Cerebellar nuclear complex (tissue), 1 donor: ENCODE measurements at places on chromosomes 4 and X.

GRCh38 chrX:16785247-16786138 lies 773 bp upstream of the TXLNG start:
- no peak for DNase-seq

DNA sequence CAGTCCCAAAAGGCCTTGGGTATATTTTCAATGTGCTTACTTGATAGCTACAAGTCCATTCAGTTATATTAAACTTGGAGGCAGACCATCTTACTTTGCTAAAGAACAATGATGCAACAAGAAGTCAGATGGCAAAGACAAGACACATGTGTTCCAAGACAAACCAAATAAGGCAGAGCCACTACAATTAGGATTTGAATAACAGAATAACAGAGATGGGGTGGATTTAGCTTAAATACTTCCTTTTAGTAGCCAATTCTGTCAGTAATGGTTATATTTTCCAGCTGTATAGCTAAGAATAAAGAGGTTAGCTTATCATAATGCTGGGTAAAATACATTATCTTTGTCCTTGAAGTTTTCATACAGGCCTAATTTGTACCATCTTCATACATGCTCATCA lies 37.7 kb upstream of the FRAS1 start:
- DNase-seq, result no peak

GRCh38 chrX:9864011-9864410 lies 77.8 kb downstream of the SHROOM2 start:
- DNase-seq, result no peak

DNA sequence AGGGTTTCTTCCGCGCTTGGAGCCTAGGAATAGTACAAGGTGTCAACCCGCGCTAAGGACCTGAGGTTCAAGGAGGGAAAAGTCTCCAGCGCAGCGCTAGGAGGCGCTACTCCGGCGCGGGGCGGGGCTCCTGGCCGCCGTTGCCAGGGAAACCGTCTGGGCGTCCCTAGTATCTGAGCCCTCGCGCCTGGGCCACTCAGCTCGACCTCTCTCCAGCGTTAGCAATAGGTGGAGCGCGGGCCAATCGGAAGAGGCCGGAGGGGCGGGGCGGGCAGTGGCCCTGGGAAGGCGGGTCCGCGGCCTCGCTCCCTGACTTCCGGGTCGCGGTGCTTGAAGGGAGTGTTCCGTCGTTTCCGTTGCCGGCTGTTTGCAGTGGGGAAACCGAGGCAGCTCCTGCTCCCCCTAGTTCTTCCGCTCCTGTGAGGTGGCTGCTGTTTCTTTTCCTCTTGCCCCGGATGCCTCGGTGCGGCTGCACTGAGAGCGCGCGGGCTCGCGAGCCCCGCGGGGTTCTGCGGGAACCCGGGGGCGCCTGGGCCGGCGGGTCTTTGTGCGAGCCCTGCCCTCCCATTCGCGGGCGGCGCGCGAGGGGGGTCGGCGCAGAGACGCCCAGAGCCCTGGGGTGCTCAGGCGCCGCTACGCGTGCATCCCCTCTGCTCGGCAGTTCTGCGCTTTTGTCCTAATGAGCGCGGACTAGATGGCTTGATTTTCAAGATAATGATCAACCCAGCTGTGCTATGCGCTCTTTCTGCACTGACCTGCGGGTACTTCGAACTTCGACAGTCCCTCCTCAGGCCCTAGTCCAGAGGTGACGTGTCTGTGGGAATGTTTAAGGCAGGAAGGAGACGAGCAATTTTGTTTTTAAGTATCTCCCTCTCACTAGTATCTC lies at the start of gene ELMOD2:
Gene ELMOD2 (plus strand): TSS at position 312 of the 886 bp plus-strand sequence. CDS start 1,261 bp downstream, outside the sequence.
- DNase-seq, result peak; percentile 81

- no peak for DNase-seq
Measured at GRCh38 chrX:19893727-19894126, 6.3 kb upstream of the SH3KBP1 start.

- no peak for DNase-seq
Measured at GRCh38 chr4:81454499-81454898, 17.2 kb downstream of the RASGEF1B start.

DNA sequence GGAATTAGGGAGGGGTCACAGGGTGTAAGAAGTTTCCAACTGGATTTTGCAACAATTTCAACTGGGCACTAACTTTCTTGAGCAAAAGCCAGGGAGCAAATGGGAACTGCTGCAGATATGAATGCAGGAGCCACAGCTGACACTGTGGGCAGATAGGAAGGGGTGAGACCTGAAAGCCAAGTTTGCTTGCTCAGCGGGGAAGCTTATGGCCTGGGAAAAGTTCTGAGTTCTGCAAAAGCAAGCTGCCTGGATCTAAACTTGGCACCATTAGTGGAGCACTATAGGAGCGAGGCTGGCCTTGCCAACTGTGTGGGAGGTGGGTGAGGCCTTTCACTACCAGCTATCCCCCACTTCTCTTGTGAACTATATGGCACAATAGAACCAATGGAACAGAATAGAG lies 11.1 kb downstream of the CYSLTR1 start:
- DNase-seq, result no peak

DNA sequence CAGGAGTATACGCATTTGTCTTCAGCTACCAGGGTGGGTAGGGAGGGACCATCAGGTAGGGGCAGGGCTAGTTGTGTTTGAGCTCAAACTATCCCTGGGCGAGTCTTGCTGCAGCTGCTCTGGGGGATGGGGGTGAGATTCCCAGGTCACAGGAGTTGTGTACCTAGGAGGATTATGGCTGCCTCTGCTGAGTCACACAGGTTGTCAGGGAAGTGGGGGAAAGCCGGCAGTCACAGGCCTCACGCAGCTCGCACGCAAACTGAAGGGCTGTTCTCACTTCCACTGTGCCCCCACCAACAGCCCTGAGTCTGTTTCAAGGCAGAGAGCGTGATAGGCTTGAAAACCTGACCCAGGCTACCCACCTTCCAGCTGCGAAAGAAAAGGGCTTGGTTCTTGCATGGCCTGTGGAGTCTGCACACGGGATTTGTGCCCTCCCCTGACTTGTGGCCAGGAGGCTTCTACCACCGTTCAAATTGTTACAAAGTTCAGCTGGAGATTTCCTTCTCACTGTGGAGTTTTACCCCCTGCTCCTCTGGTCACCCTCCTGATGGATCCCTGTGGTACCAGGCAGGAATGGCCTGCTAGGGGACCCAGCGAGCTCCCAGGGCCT lies 63.8 kb downstream of the ARFIP1 start:
- DNase-seq, result no peak

- DNase-seq, result no peak
Measured at GRCh38 chr4:119210775-119211174, 1.7 kb upstream of the USP53 start.

DNA sequence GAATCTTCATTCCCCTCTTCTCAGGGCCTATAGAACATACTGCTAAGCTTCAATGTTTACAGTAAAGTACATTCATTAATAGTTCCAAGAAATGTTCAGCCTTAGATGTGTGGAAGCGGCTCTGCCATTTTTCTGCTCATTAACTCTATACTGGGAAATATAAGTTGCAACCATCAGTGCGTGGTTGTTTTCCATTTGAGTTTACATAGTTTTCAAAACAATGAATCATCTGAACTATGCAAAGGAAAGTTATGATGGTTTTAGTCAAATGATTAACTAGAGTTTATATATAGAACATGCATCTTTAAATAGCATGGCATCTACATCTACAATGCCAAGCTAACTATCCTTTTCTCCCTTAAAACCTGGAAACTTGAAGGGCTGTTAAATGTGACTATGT lies 29.6 kb downstream of the LEF1 start:
- no peak for DNase-seq

GRCh38 chr4:125750828-125751466 lies 436.2 kb downstream of the FAT4 start:
- no peak for DNase-seq

DNA sequence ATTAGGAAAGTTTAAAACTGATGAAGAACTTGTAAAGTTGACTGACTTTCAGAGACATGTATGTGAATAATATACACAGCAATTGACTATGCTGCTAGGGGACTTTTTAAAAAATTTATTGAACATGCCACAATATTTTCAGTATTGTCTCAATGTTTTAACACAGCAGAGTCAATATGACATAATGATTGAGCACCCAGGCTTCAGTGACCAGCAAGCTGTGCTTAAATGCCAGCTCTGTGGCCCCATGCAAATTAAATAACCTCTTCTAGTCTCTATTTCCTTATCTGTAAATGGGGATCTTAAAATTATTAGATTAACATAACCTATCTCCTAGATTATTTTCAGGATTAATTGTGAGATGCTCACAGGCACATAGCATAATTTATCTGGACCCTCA lies 56.8 kb upstream of the TXK start:
- no peak for DNase-seq

GRCh38 chr4:2714918-2715317 lies 41.2 kb downstream of the TNIP2 start:
- no peak for DNase-seq

GRCh38 chr4:183828125-183828524 lies 77.0 kb upstream of the STOX2 start:
- DNase-seq, result no peak

DNA sequence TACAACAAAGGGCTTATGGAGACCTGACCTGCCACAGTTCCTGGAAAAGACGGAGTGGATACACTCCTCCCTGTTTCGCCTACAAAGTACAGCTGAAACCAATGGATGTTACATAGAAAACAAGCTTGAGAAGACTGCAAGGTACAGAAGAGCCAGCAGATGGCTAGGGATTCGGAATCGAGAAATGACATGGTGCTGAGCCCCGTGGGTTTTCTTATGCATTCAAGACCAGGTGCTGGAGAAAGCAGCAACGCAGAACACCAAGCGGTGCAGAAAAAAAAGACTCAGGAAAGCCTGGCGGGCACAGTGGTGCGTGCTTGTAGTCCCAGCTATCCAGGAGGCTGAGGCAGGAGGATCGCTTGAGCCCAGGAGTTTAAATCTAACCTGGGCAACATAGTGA lies 13.8 kb downstream of the TIMM17B start:
- no peak for DNase-seq

DNA sequence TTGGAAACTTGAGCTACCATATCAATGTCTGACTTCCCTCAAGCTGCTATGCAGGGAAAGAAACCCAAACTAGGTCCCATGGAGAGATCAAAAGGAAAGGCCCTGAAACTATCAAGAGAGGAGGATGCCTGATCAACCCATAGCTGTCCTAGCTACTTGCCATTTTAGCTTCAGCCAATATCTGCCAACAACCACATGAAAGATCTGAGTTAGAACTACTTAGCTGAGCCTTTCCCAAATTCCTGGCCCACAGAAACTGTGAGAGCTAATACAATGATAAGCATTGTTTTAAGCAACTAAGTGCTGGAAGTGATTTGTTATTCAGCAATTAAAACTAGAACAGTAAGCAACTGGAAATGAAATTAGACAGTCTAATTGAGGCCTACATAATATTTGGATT lies 6.3 kb upstream of the ARHGEF38 start:
- DNase-seq, result no peak

- DNase-seq, result no peak
Measured at GRCh38 chrX:27380163-27380845, 82.8 kb downstream of the PPP4R3C start.

GRCh38 chr4:145870155-145871020 lies 68.2 kb downstream of the ZNF827 start:
- DNase-seq, result no peak

- no peak for DNase-seq
Measured at GRCh38 chr4:1246901-1247863, 1.7 kb downstream of the CTBP1 start.
